Activated CD8-positive, alpha-beta T cell treated with anti-CD3 and anti-CD28 coated beads for 36 hours (primary cell): ENCODE measurements at places on chromosomes 1 and 21.
A peak's percentile ranks its signal among the peaks of the same experiment; 100 is the strongest.

GRCh38 chr1:36803868-36804570 lies 230.3 kb downstream of the GRIK3 start:
- no peak for DNase-seq

GRCh38 chr1:171654942-171655745 lies 2.7 kb upstream of the MYOC start:
- peak; percentile 90 for DNase-seq

GRCh38 chr1:67811781-67812180 lies 21.5 kb downstream of the GNG12 start:
- DNase-seq: no peak

- no peak for DNase-seq
Measured at GRCh38 chr21:45552696-45553391, 10.6 kb upstream of the SLC19A1 start.

DNA sequence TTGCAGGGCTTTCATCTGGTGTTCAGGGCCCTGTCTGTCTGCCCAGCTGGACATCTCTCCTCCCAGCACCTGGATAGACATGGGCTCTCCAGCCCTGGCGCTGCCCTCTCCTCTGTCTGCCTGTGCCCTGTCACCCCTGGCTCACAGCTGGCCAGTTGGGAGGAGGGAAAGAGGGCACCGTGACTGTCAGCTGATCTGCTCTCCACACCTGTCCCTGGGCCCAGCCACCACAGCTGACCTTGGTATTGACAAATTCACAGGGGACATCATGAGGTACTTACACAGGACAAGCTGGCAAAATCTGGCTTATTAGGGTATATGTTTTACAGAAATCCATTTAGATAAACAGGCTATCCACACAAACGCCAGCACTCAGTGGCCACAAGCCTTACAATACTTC lies 8.3 kb downstream of the TNR start:
- no peak for DNase-seq

- DNase-seq: no peak
Measured at GRCh38 chr21:43944757-43945156, 67.4 kb upstream of the TRAPPC10 start.

GRCh38 chr1:167173516-167174184 lies 47.0 kb upstream of the POU2F1 start:
- no peak for DNase-seq

DNA sequence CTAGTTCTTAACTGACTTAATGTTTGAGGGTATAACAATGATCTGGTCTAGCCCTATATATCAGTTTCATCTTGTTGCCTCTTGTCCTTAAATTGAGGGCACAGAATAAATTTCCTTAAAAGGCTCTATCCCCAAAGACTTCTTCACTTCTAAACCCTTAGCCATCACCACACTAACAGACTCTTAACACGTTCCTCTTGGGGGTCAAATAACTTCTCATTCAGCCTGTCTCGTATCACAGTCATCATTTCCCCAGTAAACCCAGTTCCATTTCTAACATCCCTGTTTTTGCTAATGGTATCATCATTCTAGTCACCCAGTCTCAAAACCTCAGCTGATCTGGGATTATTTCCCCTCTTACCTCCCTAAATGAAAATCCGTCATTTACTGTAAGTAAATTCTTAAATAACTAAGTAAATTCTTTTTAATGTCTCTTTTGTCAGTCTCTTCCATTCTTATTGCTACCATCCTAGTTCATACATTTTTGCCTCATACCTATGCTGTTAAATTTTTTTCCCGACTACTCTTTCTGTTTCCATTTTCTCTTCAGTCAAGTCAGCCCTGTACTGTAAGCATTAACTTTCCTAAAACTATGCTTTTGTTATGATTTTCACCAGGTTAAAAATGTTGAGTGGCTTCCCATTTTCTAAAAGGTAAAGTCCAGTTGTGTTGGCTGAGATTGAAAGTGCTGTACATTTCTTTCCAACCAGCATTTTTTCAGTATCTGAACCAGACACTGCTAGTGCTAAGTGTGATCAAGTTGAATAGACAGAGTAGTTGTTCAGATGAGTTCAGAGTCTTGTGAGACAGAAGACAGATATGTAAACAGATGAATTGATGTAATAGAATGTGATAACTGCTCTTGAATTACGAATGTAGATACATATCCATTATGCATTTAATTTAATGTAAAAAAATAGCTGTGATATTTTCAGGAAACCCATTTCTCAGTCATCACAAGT lies 6.9 kb downstream of the CTTNBP2NL start:
- no peak for DNase-seq

- no peak for DNase-seq
Measured at GRCh38 chr1:244347942-244348341, 103.8 kb downstream of the ADSS2 start.

DNA sequence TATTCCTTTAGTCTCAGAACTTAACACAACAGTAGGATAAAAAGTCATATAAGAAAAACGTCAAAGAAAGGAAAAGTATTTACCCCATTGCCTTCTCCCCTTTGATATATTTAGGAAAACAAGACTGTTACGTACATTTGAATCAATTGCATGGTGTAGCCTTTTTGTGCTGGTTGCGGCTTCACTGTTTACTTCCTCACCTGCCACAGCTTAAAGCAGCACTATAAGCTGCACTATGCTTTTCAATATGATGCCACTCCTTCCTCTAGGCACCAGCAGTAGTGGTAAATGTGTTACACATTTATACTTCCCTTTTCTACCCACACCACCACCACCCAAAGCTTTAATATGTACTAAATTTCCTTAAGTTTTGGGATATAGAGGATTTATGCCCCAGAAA lies 111.1 kb downstream of the ATP1B1 start:
- DNase-seq: no peak

GRCh38 chr1:152412756-152413155 lies 1.3 kb downstream of the CRNN start:
- no peak for DNase-seq

DNA sequence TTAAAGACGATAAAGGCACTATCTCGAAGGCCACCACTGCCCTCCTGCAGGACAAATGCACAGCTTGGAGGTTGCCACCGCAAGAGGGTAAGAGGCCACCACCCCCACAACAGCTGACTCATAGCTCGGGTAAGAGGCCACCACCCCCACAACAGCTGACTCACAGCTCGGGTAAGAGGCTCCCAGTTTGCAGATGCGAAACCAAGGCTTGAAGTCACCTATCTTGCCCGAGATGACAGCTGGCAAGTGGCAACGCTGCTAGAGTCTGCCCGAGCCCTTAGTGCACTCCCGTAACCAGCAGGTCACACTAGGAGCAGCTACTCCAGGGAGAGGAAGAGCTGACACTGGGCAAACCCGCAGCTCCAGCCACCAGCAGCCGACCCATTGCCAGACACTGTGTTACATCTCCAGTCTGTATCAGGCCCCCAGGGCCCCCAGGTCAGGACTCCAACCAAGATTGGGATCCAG lies 17.1 kb upstream of the SPSB1 start:
- peak; percentile 92 for DNase-seq

DNA sequence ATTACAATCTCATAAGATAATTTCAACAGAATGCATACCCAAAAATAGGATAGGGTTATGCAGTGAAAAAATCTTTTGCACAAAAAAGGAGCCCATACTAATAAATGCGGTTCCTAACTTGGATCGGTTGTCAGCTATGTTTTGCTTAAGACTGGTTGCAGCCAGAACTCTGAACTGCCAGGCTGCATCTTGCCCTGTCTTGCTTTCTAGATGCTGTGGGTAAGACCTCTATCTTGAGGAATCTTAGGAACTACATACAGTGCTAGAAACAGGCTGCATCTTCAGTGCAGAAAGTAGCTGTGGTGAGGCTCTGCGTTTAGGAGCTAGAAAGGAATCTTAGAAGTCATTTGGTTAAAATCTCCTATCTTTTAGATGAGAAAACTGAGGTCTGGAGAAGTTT lies 45.6 kb upstream of the PLA2G4A start:
- DNase-seq: no peak

DNA sequence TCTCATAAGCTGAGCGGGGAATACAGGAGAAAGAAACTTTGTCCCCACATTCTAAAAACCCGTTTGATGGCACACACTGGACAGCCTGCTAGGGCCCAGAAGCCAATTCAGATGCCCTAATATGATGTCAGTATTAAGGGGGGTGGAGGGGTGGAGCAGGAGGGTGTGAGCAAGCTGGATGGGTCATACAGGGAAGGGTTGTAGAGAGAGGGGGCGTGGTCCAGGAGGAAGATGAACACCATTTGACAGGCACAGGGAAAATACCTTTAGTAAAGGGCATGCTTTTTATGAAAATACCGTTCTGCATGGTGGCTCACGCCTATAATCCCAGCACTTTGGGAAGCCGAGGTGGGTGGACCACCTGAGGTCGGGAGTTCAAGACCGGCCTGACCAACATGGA lies 6.0 kb downstream of the TARS2 start:
- no peak for DNase-seq

DNA sequence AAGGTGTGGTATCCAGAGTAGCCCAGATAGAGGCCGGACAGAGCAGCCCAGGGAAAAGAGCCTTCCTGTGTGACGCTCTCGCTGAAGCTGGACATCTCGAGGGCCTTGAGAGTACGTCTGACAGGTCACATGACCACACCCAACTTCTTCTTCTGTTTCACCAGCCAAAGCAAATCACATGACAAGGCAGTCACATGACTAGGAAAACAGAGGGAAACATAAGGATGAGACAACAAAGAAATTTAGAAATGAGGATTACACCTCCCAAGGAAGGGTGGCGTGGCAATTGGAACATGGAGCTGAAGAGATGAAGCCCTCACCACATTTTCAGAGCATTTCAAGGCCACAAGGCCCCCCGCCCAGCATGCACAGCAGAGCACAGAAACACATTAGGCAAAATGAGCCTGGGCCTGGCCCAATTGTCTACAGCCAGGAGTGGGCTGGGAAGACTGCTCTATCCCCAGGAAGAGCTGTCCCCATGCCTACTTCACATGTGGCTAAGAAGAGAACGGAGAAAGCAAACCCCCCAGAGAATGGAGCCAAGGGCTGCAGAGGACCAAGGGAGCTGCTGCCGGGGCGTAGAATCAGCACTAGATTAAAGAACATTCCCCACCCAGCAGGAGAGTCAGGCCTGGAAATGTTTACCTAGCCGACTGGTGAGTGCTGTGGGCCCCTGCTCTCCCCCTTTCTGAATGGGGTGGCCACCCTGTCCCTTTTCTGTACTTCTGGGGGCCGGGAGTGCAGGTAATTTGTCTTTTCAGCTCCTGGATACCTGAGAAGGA lies 305.1 kb downstream of the NPHP4 start:
- no peak for DNase-seq

- DNase-seq: peak; percentile 24
Measured at GRCh38 chr1:195195423-195196057, 1412.7 kb downstream of the KCNT2 start.

GRCh38 chr1:30263888-30264671 lies 459.3 kb downstream of the MATN1 start:
- DNase-seq: no peak

- DNase-seq: no peak
Measured at GRCh38 chr1:220012259-220012658, 34.0 kb downstream of the EPRS1 start.

DNA sequence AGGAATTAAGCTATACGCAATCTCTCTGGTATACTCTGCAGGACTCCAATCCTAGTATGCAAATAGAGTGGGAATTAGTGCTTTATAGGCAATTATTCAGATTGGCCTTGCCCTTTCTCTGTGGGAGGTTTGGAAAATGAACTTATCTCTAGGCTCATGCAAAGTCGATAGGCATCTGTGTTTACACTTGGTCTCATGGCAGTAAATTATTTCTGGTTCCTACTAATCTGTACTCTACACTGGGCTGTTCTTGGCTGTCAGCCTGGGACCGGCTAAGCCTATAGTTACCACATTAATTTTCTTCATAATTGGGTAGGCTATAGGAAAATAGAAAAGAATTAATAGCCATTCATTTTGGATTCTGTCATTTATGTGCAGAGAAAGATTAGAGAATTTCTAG lies 544.6 kb downstream of the AMY1C start:
- no peak for DNase-seq

DNA sequence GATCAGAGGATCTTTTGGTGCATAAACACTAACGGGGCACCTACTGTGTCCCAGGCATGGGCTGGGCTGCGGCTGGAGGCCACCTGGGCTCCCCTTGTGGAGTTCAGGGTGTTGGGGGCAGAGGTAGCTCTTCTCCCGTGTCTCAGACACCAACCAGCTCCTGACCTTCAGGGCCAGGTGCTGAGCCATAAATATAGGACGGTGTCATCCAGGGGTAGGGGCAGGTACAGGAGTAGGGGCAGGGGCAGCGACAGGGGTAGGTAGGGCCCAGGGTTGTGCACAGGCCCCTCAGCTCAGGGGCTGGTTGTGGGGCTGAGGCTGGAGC lies 18.0 kb upstream of the LRRC3 start:
- no peak for DNase-seq

- no peak for DNase-seq
Measured at GRCh38 chr1:152919071-152919470, 10.7 kb downstream of the IVL start.

GRCh38 chr1:179155615-179156014 lies 73.7 kb downstream of the TOR3A start:
- DNase-seq: no peak

DNA sequence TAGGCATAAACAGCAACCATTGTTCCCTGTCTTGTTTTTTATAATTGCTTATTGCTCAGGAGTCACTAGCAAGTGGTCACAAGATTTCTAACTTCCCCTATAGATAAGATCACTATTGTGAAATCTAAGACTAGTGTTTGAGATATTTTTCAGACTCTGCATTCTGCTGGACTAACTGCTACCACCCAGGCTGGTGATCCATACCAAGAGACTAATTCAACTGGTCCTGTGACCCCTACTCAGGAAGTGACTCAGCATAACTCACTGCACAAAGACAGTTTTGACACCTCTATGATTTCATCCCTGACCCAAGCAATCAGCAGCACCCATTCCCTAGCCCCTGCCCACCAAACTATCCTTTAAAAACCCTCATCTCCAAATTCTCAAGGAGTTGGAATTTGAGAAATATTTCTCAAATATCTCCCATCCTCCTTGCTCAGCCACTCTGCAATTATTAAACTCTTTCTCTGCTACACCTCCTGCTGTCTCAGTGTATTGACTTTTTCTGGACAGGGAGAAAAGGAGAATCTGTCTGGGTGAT lies 52.7 kb downstream of the TRIM33 start:
- peak; percentile 19 for DNase-seq

- no peak for DNase-seq
Measured at GRCh38 chr1:221862971-221863370, 121.1 kb upstream of the DUSP10 start.

GRCh38 chr1:36602184-36602583 lies 119.5 kb upstream of the CSF3R start:
- DNase-seq: no peak

DNA sequence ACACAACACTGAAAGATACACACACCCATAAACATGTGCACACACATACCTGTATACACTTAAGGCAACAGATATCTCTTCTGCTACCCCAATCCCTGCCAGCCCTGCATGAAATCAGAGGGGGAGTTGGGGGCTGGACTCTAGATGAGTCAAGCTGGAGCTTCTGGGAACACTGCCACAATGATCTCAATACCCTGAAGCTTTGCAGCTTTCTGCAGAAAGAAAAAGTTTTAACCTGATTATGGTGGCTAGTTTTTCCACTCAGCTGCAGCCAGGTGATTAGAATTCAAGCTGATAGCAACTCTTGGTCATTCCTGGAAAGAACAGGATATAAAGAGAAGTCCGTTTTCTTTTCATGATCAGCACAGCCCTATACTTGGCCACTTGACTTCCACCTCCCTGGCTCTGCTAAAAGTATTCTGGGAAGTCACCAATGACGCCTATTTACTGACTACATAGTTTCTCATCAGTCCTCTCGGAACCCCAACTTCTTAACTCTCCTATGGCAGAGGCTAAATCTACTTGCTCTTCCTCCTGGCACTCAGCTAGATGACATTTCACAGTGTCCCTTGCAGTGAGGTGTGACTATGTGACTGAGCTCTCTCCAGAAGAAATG lies 20.7 kb upstream of the DNASE2B start:
- no peak for DNase-seq
